ENCODE measurements at places on chromosomes 2 and 18.

DNA sequence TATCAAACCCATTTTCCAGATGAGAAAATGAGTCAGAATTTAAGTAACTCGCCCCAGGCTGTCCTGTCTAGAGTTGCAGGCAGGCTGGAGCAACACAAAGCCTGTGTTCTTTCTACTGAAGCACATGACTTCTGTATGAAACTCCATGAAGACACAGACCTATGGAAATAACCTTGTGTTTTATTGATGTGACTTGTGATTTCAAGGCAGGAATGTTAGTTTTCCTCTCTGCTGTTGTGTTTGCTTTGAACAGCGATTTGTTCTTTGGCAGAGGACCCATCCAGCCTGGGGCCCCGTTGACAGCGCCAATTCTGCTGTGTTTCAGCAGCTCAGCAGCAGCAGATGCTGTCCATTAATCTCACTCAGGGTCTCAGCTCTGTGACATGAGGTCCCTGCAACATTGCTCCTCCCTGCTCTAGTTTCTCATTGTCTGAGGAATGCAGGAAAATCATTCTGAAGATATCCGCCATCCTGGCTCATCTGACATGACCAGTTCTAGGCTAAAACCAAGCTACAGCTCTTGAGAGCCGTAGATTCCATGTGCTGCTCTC lies 344.3 kb upstream of the RAB12 start:
- no peak for DNase-seq

DNA sequence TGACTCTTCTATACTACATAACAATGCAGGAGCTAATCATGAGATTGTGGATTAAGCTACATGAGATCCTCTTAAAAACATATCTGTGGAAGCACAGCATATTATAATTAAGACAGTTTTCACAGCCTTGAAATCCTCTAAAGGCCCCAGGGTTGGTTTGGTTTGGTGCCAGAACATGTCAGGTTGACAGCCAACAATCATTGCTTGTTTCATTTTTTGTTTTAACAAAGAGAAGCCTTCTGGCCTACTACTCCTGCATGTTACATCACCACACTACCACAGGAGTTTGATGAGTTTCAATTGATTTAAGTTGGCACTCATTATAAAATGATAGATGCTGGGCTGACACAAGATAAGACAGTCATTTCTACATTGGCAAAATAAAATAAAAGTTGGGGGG lies 255.9 kb upstream of the ERBB4 start:
- DNase-seq, result no peak

GRCh38 chr2:57450170-57450569 lies 596.4 kb upstream of the VRK2 start:
- DNase-seq, result no peak

DNA sequence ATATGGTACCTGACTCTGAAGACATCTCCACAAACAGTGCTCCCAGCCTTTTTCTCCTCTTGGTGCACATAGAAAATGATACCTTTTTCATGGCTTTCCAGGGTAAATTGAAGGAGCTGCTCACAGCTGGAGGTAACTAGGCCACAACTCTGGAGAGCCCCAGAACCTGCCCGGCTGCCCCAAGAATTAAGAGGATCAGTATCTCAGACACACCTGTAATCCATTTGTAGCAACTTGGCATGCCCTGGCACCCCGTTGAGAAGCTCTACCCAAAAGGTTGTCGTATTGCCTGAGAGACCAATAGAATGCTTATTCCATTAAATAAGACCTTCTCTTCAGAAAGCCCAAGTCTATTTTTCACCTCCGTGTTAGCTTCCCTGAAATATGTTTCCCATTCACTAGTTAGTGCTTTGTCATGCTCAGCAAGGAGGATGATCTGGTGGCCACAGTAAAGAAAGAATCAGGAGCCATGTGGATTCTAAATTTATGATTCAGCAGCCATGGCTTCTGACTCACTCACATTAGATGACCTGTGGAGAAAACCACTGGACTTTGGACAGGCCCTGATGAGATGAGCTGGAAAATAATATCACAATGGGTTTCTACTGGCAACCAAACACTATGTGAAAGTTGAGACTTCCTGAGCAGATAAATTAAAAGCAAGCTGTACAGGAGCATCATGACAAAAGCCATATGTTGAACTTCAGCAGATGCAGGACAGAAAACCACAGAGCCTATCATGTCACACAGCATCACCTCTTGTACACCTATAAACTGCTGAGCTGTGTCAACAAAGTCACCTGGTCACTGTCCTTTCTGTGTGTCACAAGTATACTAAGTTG lies 253.3 kb upstream of the OSR1 start:
- no peak for DNase-seq

DNA sequence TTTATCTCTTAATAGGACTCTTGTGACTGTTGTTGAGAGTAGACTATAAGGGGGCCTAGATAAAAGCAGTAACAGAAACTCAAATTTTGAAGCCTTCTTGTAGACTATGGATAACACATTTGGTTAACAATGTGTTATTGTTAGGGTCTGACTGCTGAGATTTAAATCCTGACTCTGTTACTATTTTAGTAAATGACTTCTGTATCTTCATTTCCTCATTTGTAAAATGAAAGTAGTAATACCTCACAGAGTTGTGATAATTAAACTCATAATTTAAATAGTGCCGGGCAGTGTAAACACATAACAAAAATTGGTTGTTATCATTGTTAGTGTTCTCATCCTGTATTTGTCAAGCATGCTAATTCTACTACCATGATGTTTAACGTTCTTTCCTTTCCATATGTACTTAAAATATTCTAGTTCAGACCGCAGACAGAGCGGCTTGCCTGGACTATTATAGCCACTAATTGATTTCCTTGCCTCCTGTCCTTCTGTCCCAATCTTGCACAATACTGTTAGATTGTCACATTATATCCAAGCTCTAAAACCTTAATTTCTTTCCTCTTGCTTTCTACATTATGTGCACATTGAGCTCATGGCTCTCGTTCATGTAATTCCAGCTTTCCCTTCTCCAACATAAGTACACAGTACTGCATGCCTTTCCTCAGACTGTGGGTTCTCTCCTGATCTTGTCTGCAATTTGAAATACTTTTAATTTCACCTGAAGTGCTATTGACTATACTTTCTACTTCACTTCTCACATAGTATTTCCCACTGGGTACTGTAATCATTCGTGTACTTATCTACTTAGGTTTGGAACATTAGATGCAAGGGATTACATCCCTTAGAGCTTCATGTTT lies 48.4 kb downstream of the RBBP8 start:
- no peak for DNase-seq

DNA sequence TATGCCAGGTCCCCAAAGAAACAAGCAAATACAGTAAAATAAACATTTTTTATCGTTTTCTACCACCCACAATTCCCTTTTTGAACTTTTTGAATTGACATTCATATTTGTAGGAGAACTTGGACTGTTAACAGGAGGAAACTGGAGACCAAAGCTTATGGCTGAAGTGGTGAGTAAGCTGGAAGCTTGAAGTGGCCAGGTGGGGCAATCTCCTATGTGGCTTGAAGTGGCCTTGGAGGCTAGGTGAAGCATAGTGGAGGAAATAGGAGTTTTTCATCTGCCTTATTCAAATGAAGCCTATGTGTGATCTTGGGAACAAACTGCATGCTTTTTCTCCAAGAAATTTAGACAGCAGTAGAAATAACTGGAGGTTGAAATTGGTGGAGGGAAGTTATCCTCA lies 962.9 kb upstream of the FANCL start:
- no peak for DNase-seq

DNA sequence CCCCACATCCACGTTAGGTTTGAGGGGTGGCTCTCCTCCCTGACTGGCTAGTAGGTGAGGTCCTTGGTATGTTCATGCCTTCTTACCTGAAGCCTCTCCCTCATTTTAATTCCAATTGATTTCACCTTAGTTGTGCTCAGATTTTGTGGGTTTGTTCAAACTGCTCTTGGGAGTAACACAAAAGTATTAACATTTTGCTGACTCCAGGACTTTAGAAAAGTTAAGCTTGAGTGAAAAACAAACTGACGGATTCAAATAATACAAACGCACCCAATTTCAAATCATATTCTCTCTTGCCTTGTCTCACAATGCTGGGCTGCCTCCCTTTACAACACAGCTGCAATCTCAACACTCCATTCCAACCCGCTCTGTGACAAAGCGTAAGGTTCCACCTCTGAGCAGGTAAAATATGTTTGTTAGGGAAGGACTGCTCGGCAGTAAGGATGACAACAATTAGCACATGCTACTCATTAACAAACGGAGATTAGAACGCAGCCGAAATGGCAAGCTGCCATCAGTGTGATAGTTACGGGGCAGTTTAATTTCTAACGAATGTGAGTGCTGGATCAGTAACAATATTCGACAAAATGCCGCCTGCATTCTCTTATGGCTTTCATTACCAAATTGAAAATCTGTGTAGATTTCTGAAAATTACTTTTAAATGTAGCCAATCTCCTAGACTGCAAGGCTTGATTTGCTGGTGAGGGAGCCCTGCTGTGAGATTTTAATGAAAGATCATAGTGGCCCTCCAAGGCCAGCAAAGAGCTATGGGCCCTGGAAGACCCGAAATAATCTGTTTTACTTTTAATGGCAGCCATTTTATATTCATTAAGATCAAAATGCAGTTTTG lies 730.6 kb upstream of the FANCL start:
- no peak for DNase-seq

- DNase-seq, result no peak
Measured at GRCh38 chr2:127231130-127231865, 11.2 kb upstream of the CYP27C1 start.

GRCh38 chr18:22550861-22551260 lies 133.1 kb upstream of the CTAGE1 start:
- no peak for DNase-seq

DNA sequence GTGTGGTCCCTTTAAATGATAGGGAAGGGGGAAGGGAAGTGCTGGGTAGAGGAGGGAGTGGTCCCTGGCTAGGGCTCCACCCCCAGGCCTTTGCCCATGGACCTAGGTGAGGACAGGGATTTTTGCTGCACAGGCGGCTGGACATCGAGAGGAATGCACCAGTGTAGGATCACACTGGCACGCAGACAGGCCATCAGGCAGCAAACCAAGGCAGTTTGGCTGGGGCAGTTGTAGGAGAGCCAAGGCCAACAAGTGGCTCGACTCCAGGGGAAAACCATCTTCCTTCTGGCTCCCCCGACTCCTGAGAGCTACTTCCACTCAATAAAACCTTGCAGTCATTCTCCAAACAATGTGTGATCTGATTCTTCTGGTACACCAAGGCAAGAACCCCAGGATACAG lies 402.0 kb upstream of the LRRTM1 start:
- DNase-seq, result no peak

All from NCI-H526 treated with DMSO at 0.1 percent for 48 hours (cell line).